Glutamatergic neuron (in vitro differentiated cells): ENCODE measurements at places on chromosomes 4 and X.

- no peak for DNase-seq
Measured at GRCh38 chr4:185945252-185945651, 123.7 kb upstream of the TLR3 start.

DNA sequence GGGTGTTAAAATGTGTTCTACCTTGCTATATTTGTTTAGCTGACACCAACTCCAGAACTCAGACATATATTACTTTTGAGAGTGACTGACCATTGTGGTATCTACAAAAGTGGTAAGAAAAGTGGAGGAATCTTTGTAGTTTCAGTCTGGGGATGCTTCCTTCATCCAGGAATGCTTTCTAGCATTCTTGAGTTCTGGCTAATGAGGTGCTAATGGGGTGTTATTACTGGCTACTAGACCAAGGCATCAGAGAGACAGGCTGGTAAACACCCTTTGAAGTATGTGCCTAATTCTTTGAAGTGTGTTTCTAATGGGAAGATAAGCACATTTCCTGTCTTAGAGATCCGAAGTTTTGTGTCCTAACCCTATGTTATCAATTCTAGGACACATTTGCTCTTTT lies 310.4 kb downstream of the SPRY1 start:
- no peak for DNase-seq

- no peak for DNase-seq
Measured at GRCh38 chrX:133654811-133655210, 239.5 kb upstream of the GPC4 start.

GRCh38 chrX:38859602-38860001 lies 58.3 kb downstream of the MID1IP1 start:
- DNase-seq = no peak

- no peak for DNase-seq
Measured at GRCh38 chr4:73612032-73612431, 8.2 kb downstream of the RASSF6 start.

GRCh38 chr4:81675791-81676393 lies 204.2 kb upstream of the RASGEF1B start:
- DNase-seq = no peak

GRCh38 chr4:107913283-107913899 lies 18.0 kb upstream of the CYP2U1 start:
- DNase-seq = no peak

DNA sequence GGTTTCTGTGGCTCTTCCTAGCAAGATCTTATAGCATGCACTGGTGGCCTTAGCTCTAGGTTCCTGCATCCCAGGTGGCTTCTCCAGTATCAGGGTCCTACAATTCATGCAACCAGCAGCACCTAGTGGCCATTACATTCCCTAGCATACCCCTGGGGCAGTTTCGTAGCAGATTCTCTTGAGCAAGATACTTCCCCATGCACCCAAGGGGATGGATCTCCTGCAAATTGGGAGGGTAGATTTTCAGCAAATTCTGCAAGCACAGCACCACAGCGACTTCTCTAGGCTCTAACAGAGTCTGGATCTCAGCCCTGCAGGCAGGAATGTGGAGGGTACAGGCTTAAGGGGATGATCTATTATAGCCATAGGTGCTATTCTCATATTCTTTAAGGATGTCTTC lies 13.1 kb upstream of the SLC9B1 start:
- DNase-seq = no peak

DNA sequence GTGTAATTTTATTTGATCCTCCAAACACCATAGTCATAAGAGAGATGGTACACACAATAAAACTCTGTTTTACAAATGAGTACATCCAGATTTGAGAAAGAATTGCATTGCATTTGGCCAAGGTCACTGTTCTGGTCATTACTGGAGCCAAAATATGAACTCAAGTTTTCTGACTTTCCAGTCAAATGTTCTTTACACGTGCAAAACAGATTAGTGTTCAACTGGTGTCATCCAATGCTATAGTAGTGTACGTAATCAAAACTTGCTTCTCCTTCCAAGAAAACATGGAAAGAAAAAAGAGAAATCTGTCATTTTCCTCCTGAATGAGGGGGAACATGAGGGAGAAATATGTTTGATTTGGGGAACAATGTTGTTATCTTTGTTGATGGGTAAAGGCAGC lies 291.9 kb downstream of the NAF1 start:
- DNase-seq = no peak

GRCh38 chrX:110734271-110734670 lies 61.3 kb downstream of the CHRDL1 start:
- no peak for DNase-seq

- no peak for DNase-seq
Measured at GRCh38 chrX:38899650-38900049, 98.4 kb downstream of the MID1IP1 start.

DNA sequence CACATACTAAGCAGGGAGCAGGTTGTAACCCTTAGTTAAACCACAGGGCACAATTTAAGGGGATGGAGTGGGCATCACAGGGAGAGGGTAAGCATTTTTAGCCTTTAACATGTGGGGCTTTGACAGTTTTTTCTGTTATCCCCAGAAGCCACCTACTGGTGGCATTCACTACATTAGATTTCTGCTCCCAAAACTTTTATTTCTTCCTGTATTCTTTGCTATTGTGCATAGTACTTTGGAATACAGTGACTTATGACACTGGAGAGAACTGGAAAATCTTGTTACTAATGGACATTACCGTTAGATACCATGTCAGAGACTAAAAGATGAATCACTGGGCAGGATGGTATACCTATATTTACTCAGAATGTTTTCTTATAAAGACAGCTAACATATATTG lies 7.3 kb downstream of the TRIM75 start:
- DNase-seq = no peak

DNA sequence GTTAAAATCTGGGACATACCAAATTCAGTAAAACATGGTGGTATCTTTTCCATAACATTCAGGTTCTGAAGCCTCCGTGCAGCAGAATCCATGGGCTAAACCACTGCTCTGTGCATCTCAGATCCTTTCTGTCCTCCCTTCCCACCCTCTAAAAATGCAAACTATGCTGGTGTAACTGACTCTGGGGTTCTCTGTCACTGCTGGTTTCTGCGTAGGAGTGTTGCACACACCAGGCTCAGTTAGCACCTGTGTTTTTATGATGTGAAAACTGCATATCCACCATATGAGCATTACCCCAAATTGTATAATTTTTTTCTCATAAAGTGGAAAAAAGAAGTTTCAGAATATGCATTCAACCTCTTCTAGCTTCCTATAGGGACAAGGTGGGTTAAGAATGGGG lies 22.4 kb upstream of the IL21 start:
- DNase-seq = no peak

GRCh38 chrX:111168314-111168713 lies 72.3 kb downstream of the PAK3 start:
- no peak for DNase-seq

GRCh38 chr4:20368926-20369325 lies 117.2 kb downstream of the SLIT2 start:
- no peak for DNase-seq

DNA sequence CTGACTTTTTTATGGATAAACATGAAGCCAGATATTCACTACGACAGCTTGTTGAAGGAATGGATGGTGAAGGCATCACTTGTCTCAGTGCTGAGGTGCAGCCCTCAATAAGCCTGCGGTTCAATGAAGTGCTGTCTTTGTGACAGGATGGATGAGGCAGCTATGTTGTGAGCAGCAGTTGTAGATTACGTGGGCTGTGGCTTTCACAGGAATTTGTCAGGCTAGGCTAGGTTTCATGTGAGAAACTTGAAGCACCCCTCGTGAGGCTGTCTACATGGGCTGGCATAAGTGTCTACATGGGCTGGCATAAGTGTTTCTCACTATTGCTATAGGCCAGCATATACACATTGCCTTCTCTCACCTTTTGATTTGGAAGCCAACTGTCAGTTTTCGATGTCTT lies 1050.0 kb downstream of the ADGRL3 start:
- no peak for DNase-seq

DNA sequence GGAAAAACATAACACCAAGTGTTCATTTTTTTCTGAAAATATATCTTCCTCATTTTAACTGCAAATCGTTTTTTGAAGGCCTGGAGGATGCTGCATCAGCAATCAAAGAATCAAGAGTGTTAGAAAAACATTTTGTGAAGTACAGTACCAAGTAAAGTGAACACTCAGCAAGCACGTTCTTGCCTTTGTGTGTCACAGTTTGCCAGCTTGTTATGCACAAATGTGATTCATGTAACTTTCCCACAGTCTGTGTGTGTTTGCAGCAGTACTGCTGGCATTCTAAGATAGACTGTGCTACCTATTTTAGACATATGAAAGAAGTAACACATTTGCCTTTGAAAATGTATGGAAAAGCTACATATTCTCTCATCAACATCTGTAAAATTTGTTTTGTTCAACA lies 1617.7 kb downstream of the RPA4 start:
- DNase-seq = no peak

DNA sequence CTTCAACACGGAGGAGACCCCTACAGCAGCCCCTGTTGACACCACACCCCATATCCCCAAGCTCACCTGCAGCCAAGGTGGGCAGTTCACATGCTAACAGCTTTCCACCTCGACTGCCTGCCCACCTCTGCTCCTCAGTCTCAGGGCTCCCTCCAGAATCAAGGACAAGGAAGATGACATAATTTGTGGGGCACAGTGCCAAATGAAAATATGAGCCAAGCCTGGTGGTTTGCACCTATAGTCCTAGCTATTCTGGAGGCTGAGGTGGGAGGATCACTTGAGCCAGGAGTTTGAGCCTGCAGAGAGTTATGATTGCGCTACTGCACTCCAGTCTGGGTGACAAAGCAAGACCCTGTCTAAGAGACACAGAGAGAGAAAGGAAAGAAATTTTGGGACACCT lies 516.3 kb downstream of the BCOR start:
- no peak for DNase-seq

GRCh38 chrX:3520982-3521381 lies 174.5 kb upstream of the MXRA5 start:
- no peak for DNase-seq

- DNase-seq = no peak
Measured at GRCh38 chr4:163072222-163072621, 94.5 kb downstream of the NAF1 start.

DNA sequence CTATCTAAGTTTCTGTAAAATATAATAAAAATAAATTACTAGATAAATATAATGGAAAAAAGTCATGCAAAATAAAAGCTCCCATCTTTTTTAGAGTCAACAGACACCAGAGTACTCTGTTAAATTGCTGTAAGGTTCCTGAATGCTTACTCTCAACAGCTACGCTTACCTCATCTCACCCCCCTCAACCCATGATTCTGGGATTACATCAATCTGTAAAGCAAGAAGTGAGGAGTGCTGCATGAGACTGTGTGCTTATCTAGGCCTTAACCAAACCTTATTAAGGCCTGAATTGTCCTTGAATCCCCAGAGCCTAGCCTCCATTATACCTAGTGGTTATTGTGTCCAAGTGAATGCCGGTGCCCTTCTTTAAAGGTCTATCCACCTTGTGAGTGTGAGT lies 735.8 kb downstream of the RPA4 start:
- DNase-seq = no peak

GRCh38 chr4:71698141-71698540 lies 85.7 kb downstream of the GC start:
- no peak for DNase-seq

GRCh38 chr4:100379583-100380105 lies 138.2 kb downstream of the EMCN start:
- DNase-seq = no peak

DNA sequence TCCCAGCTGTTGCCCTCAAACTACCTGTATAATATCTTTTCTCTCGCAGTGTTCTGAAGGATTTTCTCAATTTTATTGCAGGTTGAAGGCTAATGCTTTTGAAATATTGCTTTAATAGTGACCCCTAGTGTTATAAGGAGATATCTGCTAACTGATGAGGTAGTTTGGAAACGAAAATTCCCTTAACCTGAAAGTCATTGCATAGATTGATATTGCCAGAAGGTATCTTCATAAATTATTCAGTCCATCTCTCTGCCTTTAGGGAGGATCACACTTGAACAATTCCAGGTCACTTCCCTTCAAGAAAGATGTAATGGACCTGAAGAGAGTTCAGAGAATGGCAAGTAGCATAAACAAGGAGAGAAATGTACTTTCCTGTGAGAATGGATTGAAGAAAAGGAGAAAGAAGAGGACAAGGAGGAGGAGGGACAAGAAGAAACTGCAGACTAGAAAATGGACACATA lies 44.1 kb downstream of the TIGD4 start:
- DNase-seq = no peak

DNA sequence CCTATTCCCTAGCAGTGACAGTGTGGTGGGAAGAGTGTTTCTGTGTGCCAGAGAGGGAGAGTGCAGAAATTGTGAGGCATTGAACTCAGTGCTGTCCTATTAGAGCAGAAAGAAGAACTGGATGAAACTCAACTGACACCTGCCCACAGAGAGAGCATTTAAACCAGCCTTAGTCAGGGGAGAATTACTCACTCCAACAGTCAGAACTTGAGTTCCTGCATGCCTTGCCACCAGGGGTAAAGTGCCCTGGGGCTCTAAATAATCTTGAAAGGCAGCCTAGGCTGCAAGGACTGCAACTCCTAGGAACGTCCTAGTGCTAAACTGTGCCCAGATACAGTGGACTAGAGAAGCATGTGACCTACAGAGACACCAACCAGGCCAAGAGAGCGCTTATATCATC lies 12.8 kb downstream of the CYSLTR1 start:
- no peak for DNase-seq

- DNase-seq = no peak
Measured at GRCh38 chr4:44983083-44983482, 256.7 kb upstream of the GNPDA2 start.

DNA sequence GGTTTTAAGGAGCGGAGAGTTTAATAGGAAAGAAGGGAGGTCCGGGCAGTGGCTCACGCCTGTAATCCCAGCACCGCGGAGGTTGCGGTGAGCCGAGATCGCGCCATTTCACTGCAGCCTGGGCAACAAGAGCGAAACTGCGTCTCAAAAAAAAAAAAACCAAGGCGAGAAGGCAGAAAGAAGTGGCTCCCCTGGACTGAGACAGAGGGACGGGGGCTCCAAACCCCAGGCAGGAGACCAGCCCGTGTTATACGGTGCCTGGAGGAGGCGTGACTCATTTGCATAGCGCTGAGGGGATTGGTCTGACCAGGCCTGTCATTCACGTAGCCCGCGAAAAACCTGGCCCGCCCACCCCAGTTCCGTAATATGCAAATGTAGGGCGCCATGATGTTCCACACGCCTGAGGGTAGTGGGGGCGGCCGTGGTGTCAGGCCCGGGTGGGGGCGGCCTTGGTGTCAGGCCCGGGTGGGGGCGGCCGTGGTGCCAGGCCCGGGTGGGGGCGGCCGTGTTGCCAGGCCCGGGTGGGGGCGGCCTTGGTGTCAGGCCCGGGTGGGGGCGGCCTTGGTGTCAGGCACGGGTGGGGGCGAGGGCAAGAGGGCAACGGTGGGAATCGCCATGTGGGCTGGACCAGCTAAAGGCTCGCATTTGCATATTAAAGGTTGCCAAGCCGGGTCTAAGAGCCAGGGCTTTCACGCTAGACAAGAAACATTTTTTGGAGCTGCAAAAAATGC lies 2.1 kb downstream of the PLCXD1 start:
- DNase-seq = peak; percentile 89

DNA sequence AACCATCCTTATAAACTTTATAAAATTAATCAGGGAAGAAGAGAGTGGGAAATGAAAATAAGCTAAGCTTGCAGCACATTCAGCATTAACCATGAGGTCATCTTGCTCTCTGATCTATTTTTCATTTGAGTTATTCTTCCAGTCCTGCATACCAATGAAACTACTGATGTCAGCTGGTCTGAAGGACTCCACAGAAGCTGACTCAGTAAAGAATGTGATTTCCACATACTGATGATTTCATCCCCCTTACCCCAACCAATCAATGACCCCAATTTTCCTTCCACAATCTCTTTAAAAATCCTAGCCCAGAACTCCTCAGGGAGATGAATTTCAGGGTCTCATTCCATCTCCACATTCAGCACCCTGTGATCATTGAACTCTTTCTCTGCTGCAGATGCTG lies 18.8 kb upstream of the DSPP start:
- no peak for DNase-seq
